SIG-M5 (cell line): ENCODE measurements at places on chromosomes 3 and 15.

GRCh38 chr3:172040981-172041963 is 1.9 kb downstream of the FNDC3B start:
- DNase-seq = no peak

- no peak for DNase-seq
Measured at GRCh38 chr3:89572261-89572660, 464.8 kb downstream of the EPHA3 start.

GRCh38 chr3:121981473-121981872 is 40.6 kb downstream of the ILDR1 start:
- no peak for DNase-seq

DNA sequence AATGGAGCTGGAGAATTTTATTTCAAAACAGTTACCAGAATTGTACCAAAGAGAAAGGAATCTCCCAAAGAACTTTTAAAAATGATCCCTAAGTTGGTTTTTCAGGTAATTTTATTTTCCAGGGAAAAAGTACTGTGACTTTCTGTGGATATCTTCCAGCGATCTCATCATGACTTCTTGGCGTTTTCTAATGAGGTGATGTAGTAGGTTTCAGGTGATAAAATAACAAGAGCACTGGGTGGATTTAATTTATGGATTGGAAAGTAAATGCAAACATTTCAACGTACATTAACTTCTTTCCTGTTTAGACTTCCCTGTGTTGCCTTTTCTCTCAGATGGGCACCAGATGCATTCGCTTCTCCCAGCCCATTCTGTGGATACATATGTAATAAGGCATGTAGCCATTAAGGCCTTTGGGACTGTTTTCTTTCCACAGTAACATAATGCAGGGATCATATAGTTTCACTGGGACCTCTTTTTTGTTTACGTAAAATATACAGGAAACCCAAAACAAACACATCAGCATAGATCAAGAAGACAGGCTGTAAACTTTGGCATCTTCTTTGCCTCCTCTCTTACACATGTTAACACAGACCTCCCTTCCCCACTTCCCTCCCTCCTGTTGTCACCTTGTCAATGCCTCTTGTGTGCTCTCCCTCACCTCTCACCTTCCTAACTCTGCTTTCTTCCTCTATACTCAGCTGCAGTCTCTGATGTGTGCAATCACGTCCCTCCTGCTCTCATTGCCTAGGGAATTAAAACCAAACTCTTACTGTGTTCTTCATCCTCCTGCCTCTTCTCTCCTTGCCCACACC is 13.0 kb downstream of the PHLDB2 start:
- DNase-seq = no peak

DNA sequence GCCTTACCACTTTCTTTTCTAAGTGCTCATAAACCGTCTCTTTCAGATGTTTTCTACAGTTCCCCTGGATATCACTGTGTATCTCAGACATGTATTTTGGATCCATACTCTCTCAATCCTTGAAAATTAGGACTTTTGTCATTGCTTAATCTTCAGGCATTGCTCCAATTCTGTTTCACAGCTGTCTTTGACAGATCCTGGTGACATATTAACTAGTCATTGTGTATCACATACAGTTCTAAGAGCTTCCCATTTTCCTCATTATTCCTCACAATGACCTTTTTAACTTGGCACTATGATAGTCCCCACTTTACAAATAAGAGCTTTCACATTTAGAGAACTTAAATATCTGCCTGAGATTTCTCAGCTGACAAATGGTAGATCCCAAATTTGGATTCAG is 151.7 kb downstream of the CLSTN2 start:
- no peak for DNase-seq

DNA sequence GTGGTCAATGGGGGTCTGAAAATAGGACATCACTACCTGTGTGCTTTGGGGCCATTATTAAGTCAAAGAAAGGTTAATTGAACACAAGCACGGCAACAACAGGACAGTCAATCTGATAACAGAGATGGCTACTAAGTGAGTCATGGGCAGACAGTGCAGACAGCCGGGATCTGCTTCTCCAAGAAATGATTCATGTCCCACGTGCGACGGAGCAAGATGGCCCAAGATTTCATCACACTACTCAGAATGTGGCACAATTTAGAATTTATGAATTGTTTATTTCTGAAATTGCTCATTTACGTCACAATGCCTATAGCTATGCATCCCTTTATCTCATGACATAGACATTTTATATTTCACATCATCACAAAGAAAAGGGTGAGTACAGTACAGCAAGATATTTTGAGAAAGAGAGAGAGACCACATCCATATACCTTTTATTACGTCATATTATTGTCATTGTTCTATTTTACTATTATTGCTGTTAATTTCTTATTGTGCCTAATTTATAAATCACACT is 770.6 kb upstream of the NR2F2 start:
- DNase-seq = no peak

- DNase-seq = no peak
Measured at GRCh38 chr15:90435652-90436337, 47.8 kb downstream of the IQGAP1 start.

DNA sequence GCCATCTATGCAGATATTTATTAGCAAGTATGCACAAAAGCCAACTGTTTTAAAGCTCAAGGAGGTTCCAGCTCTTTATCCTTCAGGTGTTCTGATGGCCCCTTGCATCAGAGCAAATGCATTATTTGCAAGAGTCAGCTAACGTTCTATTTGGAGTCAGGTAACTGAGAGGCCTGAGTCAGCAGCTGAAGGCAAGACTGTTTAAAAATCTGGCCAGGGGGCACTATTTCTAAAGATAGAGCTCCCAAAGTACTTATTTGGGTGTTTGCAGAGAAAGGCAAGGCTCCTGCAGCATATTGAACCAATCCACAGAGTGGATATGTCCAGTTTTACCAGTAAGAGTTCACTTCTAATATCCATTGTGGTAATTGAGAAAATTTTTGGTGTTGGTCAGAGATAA is 146.1 kb downstream of the LRTM1 start:
- DNase-seq = no peak

- no peak for DNase-seq
Measured at GRCh38 chr3:188567478-188568195, 413.7 kb downstream of the LPP start.

GRCh38 chr3:42935472-42935871 is 29.5 kb downstream of the ZNF662 start:
- DNase-seq = no peak

DNA sequence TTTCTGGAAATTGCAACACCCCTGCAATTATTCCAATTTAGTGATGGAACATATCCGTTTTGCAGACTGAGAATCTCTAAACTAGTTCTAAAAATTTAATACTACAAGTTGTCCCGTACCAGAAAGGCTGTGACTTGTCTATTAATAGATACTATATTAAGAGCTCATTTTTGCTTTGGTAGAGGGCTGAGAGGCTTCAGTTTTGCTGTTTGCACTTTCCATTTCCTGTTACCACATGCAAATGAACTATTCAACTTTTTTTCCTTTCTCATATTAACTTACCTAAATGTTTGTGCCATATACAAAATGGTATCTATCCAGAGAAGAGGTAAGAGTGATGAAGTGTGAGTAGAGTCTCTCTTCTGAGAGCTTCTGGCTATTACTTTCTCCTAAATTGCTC is 101.5 kb upstream of the CRBN start:
- DNase-seq = no peak

GRCh38 chr3:116994351-116994879 is 284.8 kb downstream of the TUSC7 start:
- no peak for DNase-seq

DNA sequence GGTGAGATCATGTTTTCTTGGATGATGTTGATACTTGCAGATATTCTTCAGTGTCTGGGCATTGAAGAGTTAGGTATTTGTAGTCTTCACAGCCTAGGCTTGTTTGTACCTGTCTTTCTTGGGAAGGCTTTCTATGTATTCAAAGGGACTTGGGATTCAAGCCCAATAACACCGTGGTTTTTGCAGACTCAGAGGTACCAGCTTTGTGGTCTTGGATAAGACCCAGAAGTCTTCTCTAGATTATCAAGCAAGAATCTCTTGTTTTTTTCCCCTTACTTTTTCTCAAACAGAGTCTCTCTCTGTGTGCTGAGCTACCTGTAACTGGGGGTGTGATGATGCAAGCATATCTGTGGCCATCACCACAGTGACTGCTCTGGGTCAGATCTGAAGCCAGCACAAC is 42.7 kb upstream of the CCK start:
- DNase-seq = no peak

DNA sequence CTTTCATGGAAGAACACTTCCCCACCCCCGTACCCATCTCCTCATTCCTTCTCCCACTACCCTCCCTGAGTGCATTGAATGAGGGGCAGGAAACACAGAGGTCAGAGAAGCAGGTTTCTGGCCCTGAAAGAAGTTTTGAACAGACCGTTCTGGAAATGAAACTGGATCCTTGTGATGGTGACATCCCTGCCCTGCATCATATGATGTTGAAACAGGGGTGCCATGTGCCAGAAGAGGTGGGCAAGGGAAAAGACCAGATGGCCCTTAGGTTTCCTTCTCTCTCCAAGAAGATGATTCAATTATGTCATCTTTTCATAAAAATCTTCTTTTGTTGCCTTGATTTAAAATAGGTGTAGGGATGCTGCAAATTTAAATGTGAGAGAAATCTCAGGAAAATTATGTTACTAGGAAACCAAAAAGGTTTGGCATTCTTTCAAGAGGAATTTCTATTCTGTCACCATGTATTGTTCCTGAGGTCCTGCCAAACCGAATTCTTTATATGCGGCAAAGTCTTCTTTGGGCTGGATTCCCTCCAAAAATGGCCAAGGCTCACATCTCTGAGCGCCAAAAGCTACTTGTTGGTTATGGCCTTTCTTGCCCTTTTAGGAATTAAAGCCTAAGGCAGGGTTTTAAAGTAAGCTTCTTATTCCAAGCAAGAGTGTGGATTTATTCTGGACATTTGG is 19.9 kb upstream of the TNFAIP8L3 start:
- DNase-seq = no peak

DNA sequence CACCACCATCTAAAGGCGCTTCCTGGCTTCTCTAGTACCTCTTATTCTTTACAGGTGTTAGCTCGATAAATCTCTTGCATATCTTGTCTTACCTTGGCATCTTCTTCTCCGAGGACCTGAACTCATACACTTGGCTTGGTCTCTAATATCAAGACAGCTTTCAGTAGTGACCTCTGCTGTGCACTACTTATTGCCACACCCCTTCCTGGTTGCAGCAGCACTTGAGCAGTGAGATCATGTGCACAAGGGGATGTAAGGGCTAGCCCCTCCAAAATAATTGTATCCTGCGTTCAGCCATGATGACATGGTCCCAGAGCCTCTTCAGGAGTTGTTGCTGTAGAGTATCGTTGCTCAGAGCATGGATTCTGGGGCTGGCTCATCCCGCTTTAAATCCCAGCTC is 1.3 kb upstream of the PLA1A start:
- DNase-seq = no peak

DNA sequence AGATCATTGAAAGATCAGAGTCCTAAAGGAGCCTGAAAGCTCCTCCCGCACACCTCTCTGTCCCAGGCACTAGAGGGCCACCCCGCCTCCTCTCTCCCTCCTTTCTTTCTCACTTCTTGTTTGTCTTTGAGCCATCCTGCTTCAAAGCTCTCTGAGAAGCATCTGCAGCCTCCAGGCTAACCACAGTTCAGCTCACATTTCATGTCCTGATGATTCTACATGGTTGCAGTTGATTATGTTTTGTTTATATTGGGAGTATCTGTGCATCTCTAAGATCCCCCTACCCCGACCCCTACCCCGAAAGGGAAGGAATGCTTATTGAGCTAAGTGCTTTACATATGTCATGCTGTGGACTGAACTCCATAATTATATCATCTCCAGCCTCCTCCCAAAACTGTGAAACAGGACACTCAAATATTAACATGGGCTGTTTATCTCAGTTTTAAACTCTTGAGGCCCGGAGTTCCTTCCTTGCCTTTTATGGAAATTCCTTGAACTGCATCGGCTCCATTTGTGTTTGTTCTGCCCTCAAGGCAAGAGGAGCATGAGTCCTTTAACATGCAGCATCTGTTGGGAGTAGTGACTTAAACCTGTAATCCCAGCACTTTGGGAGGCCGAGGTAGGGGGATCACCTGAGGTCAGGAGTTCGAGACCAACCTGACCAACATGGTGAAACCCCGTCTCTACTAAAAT is 30.9 kb downstream of the MGLL start:
- DNase-seq = no peak

- no peak for DNase-seq
Measured at GRCh38 chr3:77513542-77513941, 473.6 kb downstream of the ROBO2 start.

- DNase-seq = peak; percentile 58
Measured at GRCh38 chr15:72339777-72340177, 19.8 kb upstream of the CELF6 start.

DNA sequence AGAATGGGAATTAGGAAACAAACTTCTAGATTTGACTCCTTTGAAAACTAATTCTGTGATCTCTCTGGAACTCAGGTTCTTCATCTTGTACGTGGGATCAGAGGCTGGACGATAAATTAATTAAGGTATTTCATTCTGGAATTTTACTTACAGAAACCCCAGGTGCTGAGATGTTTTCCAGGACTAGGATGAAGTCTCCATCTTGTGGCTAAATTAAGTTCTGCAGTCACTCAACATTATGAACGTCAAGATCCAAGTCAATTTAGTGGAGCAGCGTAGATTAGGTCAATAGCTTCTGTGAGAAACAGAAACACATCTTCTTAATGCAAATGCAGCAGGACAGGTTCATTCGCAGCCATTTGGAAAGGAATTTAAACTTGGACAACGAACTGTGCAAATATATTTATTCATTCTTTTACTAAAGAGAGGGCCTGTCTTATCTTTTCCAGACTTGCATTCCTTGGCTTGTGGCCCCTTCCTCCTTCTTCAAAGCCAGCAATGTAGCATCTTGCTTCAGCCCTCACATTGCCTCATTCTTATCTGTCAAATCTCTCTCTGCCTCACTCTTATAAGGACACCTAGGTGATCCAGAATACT is 26.7 kb upstream of the TMC3 start:
- DNase-seq = no peak
